GM12865 (cell line): ENCODE measurements at places on chromosomes 4 and X.

DNA sequence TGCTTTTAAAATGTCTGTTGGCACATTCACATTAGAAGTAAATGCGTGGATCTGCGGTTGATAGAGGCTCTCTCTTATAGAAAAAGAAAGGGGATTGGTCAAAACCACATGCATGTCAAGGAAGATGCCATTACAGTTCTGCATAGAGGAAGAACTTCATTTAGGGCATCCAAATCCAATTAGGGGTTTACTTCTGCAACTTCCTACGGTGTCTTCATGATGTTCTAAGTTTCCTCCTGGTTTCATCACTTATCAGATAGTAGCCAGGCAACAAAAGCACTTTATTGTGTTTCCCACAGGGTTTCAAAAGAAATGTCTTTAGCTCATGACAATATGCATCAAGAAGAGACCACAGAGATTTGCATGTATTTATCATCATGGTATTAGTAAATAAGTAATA, 136.0 kb upstream of the HPGD start:
- DNase-seq = no peak

GRCh38 chrX:130211415-130212186, 39.8 kb downstream of the RAB33A start:
- DNase-seq = no peak

DNA sequence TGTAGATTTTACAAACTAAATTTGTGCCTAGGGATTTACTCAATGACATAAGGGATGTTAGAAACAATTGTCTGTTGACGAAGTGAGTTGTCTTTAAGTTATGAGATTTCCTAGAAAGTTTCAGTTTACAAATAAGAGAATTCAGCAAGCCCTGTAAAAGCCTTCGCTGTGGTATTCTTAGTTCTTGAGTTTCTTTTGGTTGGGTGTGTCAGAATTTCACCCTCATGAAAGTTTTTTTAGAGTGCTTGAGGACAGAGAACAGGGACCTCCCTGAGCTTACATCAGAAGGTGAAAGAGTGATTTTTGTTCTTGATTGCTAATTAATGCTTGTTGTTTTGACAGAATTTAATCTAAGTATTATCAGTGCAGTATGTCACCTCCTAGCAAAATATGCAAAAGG, 2628.2 kb downstream of the ARAP2 start:
- no peak for DNase-seq

GRCh38 chr4:12902735-12903134, 581.4 kb downstream of the RAB28 start:
- no peak for DNase-seq

- DNase-seq = no peak
Measured at GRCh38 chr4:54104907-54105306, 4.9 kb downstream of the GSX2 start.

GRCh38 chr4:86403575-86403974, 43.7 kb upstream of the MAPK10 start:
- no peak for DNase-seq

- no peak for DNase-seq
Measured at GRCh38 chr4:147355032-147355656, 125.8 kb upstream of the EDNRA start.

GRCh38 chr4:4575284-4576211, 33.7 kb upstream of the STX18 start:
- peak; percentile 71 for DNase-seq

GRCh38 chrX:134548257-134549201, 88.6 kb downstream of the HPRT1 start:
- DNase-seq = peak; percentile 63

- DNase-seq = no peak
Measured at GRCh38 chr4:38526412-38526811, 137.6 kb upstream of the KLF3 start.

GRCh38 chr4:153131596-153131995, 72.6 kb upstream of the TRIM2 start:
- no peak for DNase-seq

DNA sequence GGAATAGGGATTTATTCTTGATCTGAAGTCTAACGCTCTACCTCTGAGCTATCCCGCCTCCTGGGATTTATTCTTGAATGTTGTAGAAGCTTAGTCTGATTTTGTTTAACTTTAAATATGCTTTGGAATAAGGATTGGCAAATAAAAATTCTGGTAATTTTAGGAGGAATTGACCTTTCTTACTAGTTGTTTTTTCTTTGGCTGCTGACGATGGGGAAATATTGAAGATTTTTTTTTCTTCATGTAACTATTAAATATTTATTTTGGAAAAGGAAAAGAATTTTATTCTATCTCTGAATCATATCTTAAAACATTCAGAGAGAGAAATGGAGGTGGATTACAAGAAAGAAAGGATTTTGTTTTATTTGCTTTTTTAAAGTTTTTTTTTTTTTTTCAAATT, 122.9 kb downstream of the PDLIM5 start:
- no peak for DNase-seq

DNA sequence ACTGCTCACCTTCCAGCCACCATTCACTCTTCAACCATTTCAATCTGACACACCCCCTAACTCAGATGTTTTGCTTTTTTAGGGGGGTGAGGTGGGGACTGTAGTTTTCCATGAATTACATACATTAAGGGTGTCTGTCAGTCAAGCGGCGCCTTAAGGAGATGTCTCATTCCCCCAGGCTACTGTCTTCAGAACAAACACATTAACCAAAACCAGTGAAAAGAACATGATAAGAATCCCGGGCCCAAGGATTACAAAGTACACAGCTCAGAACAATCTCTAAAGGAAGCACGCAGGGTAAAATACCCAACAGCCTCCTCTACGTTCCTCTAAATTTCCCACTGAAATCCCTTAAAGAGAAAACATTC, 62.5 kb upstream of the IRF2 start:
- peak; percentile 18 for DNase-seq

DNA sequence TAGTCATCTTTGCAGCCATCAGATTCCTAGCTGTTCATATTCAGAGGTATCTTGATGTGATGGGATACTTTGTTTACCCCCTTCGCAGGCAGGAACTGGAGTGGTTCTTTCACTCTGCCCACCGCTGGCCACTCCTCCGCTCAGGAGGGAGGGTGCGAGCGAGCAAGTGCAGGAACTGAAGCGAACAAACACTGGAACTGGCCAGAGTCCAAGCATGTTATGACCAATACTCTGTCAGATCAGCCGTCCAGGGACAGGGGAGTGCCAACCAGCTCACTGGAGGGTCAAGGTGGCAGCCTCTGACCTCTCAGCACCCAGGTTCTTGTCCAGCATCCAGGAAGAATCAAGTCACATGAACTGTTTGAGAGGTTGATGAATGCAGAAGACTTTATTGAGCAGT, 18.0 kb upstream of the MANBA start:
- DNase-seq = no peak

- no peak for DNase-seq
Measured at GRCh38 chr4:38601244-38601915, 62.6 kb upstream of the KLF3 start.

DNA sequence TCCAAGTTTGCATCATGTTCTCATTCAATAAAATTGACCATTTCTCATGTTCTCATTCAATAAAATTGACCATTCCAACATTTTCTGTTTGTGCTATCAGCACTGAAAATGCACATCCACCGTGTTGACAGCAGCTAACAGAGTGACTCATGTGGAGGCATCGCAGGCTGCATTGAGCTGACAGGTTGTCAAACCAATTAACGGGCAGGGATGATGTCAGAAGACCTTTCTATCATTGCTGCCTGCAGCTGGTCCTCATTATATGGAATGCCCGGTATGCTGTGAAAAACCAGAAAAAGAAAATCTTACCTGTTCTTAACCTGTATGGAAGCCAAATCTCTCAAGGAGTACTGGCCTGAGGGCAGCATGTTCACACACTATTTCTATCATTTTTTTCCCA, 202.0 kb downstream of the SMIM20 start:
- no peak for DNase-seq

DNA sequence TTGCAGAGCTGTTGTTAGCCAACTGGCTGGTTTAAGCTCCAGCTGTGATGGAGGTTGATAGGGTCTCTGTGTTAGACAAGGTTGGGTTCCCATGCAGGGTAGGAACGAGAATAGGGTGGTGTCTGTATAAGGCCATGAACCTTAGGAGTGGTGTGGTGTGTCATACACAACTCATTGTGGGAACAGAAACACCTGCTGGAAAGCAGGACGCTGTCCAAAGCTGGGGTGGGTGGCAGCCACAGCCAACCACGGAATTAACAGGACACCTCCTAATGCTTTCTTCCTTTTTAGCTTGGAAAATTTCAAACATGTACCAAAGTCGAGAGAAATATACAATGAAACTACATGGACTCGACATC, 94.4 kb downstream of the ARHGAP10 start:
- DNase-seq = no peak

- no peak for DNase-seq
Measured at GRCh38 chrX:129227366-129227765, 295.9 kb downstream of the SMARCA1 start.

- DNase-seq = no peak
Measured at GRCh38 chrX:107301253-107301652, 94.8 kb downstream of the DNAAF6 start.

DNA sequence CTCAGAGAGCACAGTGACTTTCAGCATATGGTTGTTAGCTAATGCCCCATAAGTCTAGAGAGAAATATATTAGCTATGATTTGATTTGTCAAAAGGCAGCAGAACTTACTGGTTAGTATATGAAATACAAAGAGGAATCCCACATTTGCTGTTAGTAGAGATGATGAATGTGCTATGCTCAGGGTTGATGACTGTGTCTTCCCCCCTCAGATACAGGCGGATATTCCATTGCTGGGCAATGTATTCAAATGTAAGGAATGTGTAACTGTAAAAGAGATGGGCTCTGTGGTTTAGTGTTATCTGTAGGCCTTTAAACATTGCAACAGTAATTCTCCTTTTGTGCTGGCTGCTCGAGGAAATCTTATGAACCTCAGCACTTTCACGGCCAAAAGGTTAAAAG, 528.9 kb upstream of the ARX start:
- DNase-seq = no peak

GRCh38 chr4:158819942-158820786, 51.3 kb downstream of the FNIP2 start:
- DNase-seq = no peak

DNA sequence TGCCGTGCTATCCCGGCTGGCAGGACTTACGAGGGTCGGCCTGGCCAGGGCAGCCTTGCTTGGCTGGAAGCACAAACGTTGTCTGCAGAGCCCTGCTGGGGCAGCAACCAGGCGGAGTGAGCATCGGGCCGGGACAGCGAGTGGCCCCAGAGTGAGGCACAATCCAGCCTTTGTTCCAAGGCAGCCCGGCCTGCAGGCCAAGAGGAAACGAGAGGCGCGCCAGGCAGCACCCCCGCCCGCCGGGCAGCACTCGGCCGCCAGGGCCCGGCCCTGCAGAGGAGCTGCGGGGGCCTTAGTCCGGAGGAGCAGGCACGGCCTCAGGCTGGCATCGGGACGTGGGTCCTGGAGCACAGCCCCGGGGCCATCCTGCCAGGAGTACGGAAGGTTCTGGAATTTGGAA, 24.1 kb downstream of the FGFRL1 start:
- DNase-seq = no peak

DNA sequence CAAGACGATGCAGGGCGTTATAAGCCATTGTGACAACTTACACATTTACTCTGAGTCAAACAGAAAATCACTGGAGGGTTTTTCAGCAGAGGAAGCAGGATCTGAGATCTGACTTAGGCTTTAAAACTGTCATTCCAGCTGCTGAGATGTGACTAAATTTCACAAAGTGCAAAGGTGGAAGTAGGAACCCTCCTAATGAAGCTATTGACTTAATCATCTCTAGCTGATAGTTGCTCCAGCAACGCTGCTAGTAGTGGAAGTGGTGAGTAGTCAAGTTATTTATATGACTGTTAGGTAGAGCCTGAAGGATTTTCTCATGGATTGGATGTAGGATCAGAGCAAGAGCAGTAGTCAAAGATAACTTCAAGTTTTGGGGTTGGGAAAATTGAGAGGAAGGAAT, 218.6 kb downstream of the GRID2 start:
- peak; percentile 1 for DNase-seq

DNA sequence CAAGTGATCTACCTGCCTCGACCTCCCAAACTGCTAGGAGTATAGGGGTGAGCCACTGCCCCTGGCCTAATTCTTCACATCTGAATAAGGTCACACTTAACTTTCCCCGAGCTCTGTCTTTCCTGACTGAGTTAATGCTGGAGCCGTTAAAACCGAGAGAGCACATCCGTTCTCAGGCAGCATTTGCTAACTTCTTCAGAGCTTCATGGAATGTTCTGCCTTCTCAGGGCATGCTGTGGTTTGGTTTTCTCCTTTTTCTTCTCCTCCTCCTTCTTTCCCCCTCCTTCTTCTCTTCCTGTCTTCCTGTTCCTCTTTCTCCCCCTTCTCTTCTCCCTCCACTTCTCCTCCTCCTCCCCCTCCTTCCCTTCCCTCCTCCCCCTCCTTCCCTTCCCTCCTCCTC, 119.9 kb downstream of the ASMT start:
- DNase-seq = no peak

GRCh38 chr4:22473268-22473667, 42.6 kb downstream of the ADGRA3 start:
- no peak for DNase-seq

DNA sequence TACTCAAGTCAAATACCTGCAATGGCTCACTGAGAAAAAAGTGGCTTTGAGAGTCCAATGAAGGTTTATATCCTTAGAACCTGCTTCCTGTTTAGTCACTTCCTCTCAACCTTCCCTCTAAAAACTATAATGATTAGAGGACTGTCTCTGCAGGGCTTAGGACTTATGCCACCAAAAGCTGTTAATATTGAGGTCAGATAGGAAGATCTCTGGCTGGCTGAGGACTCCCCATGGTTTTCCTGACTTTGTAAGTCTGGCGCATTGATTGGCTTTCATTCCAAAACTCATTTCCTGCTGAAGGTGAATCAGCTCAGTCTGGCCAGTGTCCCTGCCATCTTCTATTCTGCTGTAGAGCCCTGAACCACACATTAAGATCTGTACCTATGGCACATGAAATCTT, 140.9 kb upstream of the ANK2 start:
- no peak for DNase-seq

DNA sequence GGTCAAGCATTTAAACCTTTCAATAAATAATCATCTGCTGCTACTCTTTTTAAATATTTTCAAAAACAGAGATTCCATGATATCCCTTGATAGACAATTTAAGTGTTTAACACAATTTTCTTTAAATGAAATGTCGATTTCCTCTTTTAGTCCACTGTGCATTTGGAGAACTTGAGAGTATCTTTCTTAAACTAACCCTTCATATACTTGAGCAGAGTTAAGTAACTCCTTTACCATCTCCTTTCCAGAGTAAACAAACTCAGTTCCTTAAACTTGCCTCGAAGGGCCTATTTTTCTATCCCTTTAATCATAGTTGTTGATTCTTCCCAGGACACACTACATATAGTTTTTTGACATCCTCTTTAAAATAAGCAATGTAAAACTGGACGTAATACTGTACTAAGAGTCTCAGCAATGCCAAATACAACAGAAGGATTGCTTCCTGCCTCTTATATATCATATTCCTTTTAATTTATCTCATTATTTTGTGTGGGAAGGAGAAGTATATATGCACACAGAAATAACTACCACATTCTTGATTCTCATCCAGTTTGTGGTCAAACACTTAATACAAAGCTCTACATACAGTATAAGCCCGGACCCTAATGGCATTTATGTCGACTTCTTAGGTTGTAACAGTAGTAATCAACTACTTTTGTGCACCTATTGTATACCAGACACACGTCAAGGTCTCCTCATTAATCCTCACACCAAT, 22.8 kb downstream of the RAB28 start:
- DNase-seq = no peak
